CD8-positive, alpha-beta memory T cell (primary cell): ENCODE measurements at places on chromosomes 6 and 20.

DNA sequence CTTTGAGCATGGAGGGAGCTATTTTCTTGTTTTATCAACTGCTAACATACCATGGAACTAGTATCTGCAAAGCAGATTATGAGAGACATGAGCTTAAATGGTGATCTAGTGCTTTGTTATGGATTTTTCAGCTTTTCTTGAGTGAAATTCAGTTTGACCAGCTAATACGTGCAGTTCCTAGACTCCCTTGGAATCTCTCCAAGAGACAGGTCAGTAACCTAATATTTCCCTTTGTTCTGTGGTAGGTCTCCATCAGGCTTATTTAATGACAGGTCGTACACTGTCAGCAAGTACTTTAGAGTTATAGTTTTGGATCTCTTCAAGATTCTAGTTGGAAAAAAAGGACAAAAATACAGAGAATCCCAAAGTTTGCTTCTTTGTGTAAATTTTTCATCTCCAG is 43.9 kb downstream of the HDAC2 start:
- no peak for DNase-seq

DNA sequence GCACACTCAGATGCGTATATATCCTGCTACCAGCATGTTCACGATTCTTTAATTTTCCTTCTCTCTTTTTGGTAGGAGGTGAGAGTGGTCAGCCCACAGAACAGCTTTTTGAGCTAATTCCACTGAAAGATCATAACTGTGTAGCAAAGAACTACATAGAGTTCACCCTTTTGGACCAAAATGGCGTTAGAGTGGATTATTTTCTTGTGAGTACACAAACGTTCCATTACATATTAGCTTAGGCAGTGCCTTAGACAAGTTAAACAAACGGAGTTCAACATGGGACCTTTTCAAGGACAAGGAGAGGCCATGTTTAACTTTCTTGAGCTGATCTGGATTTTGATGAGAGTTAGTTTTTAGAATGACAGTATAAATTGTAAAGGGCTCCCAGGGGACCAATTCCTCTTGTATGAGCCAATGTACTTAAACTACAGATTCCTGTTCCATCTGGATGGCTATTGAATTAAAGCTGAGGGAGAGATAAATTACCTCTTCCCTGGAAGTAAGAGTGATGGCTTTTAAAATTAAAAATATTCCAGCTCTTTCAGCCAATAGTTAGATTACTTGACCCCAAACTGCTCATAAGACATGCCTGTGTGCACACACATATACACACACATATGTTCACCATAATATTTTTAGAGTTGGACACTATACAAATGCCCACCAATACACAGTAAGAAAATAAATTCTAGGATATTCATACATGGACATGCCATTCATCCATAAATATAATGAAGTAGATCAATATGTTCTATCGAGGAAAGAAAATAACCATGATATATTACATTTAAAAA is 25.6 kb upstream of the ARMH2 start:
- no peak for DNase-seq

DNA sequence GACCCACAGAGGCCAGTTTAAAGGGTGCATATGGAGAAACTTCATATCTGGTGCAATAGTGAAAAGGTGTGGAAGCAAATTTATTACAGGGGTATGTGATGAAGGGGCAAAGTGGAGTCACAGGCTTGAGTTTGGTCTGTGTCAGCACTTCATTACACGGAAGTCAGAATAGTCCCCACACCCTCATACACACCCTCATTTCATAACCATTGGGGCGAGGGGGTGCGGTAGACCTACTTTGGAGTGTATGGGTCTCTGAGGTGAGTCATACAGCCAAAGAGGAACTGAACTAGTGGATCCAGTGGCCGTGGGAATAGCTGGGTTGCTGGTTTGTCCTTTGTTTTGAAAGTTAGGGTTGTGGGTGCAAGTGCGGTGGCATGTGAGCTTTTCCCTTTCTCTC is 3.3 kb downstream of the TM9SF4 start:
- DNase-seq, result no peak

DNA sequence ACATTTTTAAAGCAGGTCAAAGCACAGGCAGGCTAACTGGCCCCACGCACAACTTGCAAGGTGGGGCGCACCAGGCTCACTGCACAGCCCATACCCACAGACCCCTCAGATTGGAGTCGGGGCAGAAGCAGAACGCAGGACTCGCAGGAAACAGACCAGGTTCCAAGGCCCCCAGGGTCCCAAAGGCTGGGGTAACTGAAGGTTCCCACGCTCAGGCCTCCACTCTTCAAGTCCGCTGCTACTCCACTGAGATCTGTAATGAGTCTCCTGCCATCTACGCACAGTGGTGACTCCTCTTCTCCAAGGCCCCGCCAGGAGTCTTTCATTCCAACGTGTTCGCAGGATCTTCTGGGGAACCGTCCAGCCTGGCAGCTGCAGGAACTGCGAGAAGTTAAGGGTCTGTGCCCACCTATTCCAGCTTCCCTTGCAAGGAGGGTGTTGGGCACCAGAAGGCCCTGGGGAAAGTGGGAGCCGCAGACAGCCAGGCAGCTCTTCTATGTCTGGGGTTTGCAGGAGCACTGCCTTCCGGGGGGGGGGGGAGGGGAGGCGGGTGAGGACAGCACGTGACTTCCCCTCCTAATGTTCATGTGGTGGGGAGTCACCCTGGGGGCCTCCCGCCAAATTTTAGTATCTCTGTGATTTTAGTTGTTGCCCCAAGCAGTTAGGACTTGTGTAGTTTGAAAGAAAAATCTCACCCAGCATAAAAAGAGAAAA is 2.0 kb upstream of the TAF4 start:
- no peak for DNase-seq

DNA sequence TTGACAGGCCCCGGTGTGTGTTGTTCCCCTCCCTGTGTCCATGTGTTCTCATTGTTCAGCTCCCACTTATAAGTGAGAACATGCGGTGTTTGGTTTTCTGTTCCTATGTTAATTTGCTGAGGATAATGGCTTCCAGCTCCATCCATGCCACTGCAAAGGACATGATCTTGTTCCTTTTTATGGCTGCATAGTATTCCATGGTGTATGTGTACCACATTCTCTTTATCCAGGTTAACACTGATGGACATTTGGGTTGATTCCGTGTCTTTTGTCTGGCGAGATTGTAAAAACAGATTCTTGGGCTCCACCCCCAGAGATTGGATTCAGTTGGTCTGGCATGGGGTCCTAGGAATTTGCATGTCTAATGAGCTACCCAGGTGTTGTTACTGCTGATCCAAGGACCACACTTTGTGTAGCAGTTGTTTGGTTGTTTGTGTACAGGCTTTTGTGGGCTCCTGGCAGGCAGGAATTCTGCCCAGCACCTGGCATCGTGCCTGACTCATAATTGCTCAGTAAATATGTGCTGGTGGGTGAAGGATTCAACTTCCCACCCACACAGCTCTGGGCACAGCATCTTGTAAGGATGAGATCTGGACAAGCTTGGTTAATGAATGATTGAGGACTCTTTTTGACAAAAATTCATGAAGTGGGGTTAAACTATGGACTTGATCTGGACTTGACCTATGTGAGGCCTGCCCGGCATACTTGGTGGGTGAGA is 5.2 kb downstream of the TOX2 start:
- no peak for DNase-seq

GRCh38 chr6:168737481-168737880 is 296.5 kb downstream of the SMOC2 start:
- no peak for DNase-seq

DNA sequence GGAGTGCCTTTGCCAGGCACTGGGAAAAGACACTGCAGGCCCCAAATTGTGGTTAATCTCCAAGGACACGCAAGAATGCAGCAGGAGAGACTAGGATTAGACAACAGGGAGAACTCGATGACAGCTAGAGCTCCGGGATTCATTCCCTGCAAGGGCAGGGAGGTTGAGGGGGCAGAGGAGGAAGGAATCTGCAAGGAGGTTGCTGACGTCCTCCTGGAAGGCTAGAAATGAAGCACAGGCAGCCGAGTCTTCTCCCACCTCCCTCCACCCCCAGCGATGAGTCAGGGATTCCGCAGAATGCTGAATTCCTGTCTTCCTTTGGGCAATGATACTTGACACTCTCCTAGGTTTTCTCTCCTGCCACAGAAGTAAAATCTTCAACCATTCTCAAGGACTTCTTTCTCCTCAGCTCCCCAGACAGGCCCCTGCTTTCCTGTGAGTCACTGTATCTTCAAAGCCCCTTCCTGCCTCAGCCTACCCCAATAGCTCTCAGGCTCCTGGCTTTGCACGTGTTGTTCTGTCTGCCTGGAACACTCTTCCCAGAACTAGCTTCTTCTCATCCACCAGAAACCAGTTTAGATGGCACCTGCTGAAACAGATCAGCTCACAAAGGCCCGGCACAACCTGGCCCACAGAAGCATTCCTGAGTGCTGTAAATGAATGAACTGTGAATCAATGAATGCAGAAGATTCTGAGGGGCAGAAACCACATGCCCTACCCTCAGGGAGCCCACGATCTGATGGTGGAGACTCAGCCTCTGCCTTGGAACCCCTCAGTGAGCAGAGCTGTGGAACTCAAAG is 85.6 kb downstream of the MRPL14 start:
- DNase-seq, result no peak

- no peak for DNase-seq
Observed at GRCh38 chr6:44264154-44265006, 971 bp downstream of the NFKBIE start.

GRCh38 chr6:112188906-112189305 is 65.5 kb downstream of the LAMA4 start:
- DNase-seq, result no peak

- no peak for DNase-seq
Observed at GRCh38 chr6:166771701-166772100, 144.7 kb upstream of the RPS6KA2 start.

DNA sequence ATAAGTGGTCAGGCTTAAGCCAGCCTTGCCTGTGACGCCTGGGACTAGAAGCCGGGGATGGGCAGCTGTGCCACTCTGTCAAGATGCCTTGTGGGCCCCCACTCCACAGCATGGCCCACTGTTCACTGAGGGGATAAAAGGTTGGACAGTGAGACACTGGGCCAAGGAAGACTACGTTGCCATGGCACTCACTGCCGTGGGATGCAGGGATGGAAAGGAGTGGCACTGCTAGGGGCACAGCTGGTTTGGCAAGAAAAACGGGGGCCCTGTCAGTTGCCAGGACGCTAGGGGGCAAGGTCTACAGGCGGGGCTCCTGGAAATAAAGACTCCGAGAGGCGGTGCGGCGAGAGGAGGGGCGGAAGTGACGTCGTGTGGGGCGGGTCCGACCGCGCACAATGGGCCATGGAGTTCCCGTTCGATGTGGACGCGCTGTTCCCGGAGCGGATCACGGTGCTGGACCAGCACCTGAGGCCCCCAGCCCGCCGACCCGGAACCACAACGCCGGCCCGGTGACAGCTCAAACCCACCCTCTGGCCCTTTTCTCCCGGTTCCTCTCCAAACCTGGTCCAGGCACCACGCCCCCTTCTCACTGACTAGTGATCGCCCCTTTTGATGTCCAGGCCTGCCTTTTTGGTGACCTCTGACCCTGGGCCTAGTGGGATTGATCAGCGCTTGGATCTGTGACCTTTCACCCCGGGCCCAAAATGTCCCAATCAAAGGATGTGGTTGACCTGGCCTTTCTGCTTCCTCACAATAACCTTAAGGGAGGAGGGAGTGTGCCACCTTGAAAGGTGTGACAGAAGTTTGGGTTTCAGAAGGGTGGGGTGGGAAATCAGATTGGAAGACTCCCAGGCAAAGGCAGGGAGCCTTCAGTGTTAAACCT is at the start of gene ATAT1:
TSS of gene ATAT1 (plus strand) at position 391 of the 883 bp plus-strand sequence.
- DNase-seq, result peak; percentile 86

GRCh38 chr20:24917797-24918578 is 31.1 kb upstream of the CST7 start:
- peak; percentile 29 for DNase-seq

DNA sequence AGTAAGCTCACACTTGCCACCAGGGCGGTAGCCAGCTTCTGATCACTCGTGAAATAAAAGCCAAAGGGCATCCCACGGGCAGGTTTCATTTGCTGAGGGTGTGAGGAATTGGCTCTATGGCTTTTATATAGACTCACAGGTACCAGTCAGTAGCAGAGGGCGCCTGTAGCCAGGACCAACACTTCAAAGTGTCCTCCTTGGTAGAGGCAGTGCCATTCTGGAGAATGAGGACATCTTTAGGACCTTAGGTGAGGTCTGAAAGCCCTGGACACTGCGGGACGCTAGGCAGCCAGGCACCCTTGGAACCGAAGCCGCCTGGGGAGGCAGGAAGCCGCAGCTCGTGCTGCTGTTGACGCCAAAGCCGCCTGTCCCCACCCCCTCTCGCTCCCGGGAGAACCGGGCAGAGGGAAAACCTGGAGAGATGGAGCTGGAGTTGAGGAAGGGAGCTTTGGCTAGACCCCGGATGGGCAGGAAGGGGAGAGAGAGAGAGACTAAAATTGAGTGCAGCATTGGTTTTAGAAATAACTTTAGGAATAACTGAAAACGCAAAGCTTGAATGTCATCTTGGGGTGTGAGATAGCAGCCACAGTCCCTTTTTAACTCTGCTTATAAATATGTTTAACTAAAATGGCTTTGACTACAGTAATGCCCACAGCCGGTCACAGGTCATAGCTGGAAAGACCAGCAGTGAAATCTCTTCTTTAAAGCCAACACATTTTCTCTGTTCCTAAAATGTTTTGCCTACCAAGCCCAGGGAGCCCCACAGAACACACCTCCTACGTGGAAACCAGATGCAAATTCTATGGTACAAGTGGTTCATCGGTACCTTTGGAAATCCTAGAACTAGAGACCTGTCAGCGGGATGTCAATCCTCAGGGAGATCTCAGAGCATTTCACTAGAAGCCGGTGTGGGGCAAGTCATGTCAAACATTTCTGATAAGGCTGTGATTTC is 128.5 kb upstream of the CDYL start:
- no peak for DNase-seq

GRCh38 chr6:27007020-27007419 is 240.5 kb upstream of the PRSS16 start:
- no peak for DNase-seq

DNA sequence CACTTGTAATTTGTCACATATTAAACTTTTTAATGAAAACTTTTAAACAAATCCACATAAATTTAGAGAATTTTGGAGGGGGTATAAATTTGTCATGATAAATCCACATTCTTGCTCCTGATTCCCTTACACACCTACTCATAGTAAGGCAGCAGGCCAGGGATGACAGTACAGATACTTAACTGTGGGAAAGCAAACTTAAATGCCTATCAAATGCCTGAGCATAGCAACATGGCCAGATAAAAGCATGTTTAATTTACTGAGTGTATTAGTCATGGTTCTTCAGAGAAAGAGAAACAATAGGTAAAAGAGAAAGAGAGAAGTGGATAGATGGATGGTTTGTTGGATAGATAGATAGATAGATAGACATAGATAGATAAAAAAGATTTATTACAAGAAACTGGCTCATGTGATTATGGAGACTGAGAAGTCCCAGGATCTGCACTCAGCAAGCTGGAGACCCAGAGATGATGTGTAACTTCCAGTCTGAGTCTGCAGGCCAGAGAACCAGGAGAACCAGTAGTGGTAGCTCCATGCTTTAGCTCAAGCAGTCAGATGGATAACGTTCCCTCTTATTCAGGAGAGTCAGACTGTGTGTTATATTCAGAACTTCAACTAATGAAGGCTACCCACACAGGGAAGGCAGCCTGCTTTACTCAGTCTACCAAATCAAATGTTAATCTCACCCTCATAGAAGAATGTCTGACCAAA is 15.9 kb upstream of the ADGRF1 start:
- no peak for DNase-seq
